Uterus (tissue), 4 donors: ENCODE measurements at places on chromosomes 6 and 20. TPM values are rescaled to one million over a fixed set of nuclear protein-coding genes. Genes with fewer than 3 reads are reported as not detected.

- DNase-seq: no peak
Measured at GRCh38 chr20:33842346-33842745, 31.2 kb downstream of the CHMP4B start.

- DNase-seq: no peak
Measured at GRCh38 chr20:50175938-50176933, 14.4 kb upstream of the CEBPB start.

DNA sequence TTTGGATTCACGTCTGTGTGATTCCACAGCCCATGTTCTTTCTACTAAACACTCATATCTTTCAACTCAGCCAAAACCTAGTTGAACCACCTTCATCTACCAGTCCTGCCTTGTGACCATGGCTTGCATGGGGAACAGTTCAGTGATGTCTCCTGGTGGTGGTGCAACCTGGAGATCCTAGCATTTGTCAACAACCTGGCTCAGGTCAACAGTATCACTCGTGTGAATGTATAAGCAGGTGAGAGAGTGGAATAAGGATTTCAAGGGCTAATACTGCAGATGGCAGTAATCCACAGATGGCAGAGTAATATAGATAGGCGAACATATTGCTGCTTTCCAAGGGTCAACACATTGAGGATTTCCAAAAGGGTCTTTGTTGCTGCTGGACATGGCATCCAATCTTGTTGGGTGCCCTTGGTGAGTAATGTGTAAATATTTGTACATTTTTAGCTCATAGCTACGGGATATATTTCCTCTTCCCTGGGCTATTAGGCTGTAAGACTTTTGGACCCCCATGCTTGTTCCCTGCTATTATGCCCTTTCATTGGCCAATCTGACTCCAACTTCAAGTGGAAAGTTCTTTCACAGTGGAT, 13.4 kb downstream of the PBOV1 start:
- no peak for DNase-seq

DNA sequence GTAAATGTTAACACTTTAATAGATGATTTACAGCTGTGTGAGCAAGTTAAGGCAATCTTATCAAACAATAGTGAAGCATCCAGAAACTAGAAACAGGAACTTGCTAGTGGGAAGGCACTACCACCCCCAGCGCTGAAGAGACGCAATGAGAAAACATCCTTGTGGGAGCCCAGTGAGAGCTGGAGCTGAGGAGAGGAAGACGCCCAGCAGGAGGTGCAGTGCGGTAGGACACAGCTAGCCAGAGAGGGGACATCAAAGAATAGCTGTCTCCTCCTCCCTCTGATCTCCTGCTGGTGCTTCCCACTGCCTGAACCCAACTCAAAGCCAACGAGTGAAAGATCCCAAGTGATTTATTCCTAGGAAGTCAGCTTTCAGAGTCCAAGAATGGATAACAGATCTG, 140.3 kb downstream of the COL12A1 start:
- peak; percentile 21 for DNase-seq

GRCh38 chr6:3535033-3535775, 78.4 kb upstream of the SLC22A23 start:
- DNase-seq: no peak

GRCh38 chr6:11876934-11877433, 98.4 kb upstream of the ADTRP start:
- DNase-seq: no peak

Gene DEK
- 160 TPM for total RNA-seq
